HEK293T (cell line): ENCODE measurements at places on chromosomes 4 and X.

- no peak for DNase-seq
Observed at GRCh38 chr4:37803348-37803973, 23.0 kb upstream of the PGM2 start.

- DNase-seq: no peak
Observed at GRCh38 chr4:37991623-37992410, 31.6 kb downstream of the PTTG2 start.

DNA sequence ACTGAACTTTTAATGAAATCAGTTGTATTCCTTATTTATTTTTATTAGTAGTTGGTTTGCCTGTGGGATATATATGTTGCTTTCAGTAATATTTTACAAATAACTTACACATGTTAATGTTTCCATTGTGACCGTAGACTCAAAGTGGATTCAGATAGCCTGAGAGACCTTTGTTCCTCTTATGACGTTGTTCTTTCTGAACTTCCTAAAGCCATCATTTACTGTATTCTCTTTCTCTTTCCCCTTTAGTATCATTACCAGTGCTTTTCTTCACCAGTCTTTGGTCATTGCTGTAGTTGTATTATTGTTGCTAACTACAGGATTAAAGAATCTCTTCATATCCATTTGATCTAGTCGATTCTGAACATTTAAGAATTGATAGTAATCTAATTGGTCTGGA lies 4.3 kb downstream of the STIM2 start:
- no peak for DNase-seq

- no peak for DNase-seq
Observed at GRCh38 chr4:108709722-108710121, 53.1 kb downstream of the ETNPPL start.

DNA sequence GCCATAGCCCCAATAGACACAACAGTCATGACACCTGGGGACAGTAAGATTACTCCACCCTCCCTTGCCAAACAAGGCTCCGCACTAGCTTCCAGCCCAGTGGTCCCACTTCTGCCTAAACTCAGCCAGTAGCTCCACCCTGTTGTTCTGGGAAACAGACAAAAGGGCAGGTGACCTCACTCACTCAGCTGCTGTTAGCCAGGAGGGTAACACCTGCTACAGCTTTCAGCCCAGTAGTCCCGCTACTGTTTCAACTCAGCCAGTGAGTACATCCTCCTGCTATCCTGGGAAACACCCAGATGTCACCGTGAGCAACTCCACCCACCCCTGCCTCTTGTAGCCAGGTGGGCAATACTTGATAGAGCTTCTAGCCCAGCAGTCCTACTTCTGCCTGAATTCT lies 162.7 kb upstream of the CPXCR1 start:
- DNase-seq: no peak

DNA sequence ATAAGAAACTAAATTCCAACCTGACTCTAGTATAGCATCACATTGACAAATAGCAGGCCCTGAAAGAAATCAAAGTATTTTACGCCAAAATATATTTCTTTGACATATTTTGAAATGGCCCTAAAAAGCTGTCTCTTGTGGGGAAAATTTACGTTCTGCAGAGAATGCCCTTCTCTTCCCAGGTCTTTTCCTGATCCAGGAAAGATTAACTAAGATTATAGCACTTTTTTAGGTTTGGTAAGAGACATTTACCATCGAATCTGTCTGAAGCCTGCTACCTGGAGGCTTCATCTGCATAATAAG lies 121.1 kb downstream of the ATXN3L start:
- no peak for DNase-seq

DNA sequence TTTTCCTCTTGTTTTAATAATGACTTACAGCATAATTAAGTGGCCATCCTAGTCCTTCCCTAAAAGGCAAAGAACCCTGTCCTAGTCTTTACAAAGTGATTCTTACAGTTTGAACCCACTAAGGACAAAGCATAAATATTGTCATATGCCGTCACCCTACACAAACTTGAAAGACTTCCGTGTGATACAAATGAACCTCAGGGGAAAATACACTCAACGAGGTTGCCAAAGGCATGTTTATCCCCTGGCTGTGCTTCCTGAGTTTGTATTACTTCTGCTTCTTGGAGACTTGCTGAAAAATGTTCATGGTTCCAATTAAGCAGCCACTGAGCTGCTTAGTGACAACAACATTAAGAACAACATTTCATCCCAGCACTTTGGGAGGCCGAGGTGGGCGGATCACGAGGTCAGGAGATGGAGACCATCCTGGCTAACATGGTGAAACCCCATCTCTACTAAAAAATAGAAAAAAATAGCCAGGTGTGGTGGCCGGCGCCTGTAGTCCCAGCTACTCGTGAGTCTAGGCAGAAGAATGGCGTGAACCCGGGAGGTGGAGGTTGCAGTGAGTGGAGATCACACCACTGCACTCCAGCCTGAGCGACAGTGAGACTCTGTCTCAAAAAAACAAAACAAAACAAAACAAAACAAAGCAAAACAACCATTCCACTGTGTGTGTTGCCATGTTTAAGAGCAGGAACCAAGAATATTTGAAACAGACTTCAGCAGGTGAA lies 16.2 kb downstream of the RASSF6 start:
- no peak for DNase-seq

DNA sequence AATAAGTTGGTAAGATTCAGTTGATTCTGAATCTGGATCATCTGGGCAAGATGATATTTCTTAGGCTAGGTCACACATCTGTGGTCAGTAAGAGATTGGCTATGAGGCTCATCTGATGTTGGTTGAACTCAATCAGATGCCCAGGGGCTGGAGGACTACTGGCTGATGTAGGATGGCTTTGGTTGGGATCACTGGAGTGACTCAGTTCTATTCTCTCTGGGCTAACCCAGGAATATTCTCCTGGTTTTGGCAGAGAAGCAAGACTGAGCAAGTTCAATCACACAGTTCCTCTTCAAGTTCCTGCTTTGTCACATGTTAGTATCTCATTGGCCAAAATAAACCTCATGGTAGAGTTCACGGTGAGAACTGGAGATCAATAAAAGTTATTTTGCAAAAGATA lies 902.3 kb upstream of the SLIT2 start:
- no peak for DNase-seq

- no peak for DNase-seq
Observed at GRCh38 chrX:134171661-134172587, 65.1 kb upstream of the CCDC160 start.

DNA sequence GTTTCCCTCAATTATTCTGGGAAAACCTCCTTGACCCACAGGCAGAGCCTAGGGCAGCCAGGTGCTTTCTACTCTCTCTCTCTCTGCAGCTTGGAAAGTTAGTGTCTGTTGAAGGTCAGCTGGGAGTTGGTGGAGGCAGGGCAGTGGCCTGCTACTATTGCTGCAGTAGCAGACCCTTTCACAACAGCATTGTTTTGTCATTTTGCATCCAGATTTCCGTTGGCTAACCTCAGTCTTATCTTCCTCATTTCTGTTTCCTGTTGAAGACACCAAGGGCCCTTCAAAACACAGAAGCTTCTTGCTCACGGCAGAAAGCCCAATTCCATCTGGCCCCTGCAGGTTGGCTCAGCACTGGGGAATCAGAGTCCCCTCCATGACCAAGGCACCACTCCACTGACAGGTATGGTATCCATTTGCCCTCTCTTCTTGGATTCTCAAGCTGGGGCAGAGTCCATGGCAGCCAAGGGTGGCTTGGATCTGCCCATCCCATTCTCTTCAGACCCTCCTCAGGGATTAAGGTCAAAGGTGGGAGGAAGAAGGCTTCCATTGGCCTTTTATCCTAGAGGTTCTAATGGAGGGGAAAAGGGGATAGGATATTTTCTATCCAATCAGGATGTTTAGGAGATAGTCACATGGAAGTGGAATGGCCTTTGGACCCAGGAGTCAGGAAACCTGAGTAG lies 24.6 kb downstream of the VSIG4 start:
- no peak for DNase-seq

- no peak for DNase-seq
Observed at GRCh38 chr4:168881781-168882420, 128.2 kb downstream of the CBR4 start.

DNA sequence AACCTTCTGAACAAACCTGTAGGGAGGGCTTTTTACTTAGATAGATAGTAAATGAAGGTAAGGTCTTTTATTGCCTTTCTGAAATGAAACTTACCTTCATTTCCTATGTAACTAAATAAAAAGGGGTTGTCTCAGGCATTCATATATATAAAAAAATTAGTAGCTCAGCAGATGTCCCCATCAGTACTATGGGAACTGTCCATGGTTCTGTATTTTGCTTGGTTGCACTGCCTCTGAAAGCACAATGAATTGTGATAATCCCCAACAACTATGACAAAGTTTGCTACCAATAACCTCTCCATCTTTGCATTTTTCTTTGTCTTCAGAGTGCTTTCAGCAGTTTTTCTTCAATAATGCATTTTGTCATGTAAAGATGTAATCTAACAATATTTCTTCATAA lies 222.4 kb downstream of the SLIT2 start:
- DNase-seq: no peak

DNA sequence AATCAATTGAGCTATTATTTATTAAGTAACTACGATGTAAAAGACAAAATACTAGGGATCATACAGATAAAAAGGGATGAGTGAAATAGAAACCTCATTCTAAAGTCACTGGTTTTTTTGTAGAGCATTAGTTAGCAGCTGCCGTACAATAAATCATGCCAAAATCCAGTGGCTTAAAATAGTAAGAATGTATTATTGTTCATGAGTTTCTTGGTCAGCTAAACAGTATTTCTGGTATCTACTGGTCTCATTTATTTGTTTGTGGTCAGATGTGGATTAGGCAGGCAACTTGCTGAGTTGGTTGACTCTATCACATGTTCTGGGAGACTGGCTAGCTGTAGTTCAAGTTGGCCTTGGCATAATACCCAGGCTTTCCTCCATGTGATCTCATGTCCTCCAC lies 667.3 kb downstream of the GALNTL6 start:
- DNase-seq: no peak

DNA sequence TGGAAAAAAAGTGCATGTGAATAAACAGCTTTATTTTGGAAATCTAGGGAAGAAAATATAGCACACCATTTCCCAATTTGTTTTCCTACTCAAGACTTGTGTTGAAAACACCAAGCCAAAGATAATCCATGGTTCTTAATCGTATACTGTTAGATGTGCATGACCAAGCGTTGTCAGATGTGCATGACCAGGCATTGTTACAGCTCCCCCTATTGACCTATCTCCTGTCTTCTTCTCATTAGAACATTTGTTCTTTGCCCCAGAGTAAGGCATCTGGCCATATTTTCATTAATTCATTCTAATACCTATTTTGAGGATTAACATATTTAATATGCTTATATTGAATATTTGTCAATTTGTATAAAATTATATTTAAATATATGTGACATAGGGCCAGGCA lies 14.4 kb upstream of the VCX start:
- peak; percentile 5 for DNase-seq

DNA sequence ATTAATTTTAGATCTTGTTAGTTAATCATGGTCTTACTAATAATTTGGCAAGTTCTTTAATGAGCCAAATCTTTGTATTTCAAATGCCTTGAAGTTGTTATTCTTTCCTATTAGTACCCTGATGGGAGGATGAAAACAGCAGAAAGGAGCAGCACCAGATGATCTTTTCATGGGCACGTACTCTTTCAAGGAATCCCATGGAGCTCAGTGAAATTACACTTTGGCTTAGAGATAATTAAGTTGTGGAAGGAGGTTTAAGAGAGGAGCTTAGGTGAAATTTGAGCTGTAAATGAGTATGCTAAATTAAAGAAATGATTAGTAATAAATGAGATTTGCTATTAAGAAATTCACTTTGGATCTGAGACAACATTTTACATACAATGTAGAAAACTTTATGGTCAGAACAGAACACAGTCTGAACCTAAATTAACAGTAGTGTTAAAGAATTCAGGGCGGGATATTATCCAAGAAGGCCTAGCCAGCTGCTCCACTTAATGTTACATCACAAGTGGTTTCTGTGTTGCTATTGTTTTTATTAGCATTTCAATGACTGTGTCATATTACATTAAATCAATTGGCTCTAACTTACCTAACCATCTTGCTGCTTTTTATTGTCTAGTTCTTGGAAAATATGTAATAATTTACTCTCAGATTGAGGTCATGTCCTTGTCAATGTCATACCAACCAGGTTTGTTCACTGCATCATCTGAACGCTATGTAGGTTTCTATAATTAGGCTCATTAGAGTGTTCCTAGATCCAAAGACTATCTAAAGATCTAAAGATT lies 3.9 kb downstream of the MTHFD2L start:
- no peak for DNase-seq

- no peak for DNase-seq
Observed at GRCh38 chr4:24729119-24729730, 66.1 kb upstream of the SOD3 start.

GRCh38 chr4:25813448-25814106 lies 49.2 kb downstream of the SEL1L3 start:
- DNase-seq: no peak

DNA sequence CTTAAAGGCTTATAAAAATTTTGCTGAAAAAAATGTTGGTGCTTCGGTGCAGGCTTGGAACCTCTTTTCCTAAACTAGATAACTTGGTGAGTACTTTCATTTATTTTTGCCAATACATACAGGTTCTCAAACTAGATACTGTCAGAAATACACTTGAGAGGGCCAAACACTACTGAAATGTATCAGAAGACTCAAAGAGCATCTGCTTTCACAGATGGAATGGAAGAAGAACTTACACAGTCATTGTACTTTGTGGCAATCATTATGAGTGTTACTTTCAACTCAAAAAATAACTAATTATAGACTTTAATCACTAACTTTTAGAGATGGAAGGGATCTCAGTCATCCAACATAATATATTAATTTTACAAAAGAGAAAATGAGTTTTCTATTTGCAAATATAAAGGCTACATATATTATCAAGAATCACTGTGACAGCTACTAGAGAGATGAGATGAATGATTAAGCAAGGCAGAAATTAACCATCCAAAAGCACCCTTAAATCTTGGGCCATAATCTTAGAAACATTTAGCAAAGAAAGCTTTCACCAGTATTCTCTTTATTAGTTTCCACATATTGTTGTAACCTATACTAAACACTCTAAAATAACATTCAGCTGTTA lies 1.0 kb downstream of the ENAM start:
- DNase-seq: no peak

- DNase-seq: no peak
Observed at GRCh38 chr4:75135068-75135825, 202.3 kb downstream of the PARM1 start.

GRCh38 chrX:138938003-138938402 lies 226.5 kb upstream of the FGF13 start:
- DNase-seq: no peak

- DNase-seq: no peak
Observed at GRCh38 chrX:124257924-124258702, 74.3 kb upstream of the TEX13D start.

DNA sequence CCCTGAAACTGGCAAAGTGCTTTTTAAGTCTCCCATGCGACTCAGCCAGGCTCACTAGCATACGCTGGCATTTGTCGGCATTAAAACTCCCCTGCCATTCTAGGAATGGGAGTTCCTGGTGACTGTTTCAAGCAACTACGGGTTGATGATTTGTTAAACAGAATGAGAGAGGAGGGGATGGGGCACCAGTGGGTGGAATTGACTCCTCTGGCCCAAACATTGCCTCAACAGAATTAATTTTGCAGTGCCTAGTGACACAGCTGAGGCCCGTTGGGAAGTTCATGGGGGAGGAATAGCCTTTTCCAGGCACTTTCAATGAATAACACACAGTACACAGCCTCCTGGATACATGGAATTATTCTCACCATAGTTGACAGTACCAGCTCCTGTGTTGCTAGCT lies 30.1 kb downstream of the NEUROG2 start:
- DNase-seq: no peak

- no peak for DNase-seq
Observed at GRCh38 chr4:17284323-17285175, 227.3 kb downstream of the QDPR start.

- DNase-seq: no peak
Observed at GRCh38 chr4:156217236-156217635, 263.6 kb upstream of the CTSO start.
